ENCODE measurements at places on chromosomes 6 and 20.

GRCh38 chr6:36065916-36066315, 38.3 kb downstream of the MAPK14 start:
- no peak for DNase-seq

- no peak for DNase-seq
Observed at GRCh38 chr6:163164175-163164900, 250.2 kb upstream of the QKI start.

GRCh38 chr6:135449246-135449645, 48.3 kb downstream of the AHI1 start:
- DNase-seq = no peak

DNA sequence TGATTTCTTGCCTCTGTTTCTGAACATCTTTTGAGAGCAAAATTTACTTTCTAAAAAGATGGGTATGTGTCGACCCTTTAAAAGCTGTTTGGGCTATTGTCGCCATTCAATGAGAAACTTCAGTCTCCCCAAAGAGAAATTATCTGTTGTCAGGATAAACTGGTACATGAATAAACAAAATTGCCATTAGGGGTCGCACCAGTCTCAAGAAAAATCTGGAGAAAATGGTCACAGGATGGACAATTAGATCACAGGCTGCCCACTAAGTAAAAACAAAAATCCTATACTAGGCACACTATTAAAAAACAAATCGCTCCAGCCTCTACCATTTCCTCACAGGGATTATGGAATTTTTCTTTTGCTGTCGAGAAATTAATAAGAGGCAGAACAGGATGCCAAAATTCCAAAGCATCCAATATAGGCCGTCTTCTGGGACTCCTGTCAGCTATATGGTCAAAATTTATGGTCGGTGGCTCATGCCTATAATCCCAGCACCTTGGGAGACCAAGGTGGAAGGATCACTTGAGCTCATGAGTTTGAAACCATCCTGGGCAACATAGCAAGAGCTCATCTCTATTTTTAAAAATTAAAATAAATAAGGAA, 5.5 kb upstream of the HLA-E start:
- DNase-seq = peak; percentile 66

GRCh38 chr6:125511809-125512396, 210.1 kb upstream of the HDDC2 start:
- DNase-seq = peak; percentile 64

- DNase-seq = no peak
Observed at GRCh38 chr6:113907102-113907815, 50.1 kb downstream of the MARCKS start.

GRCh38 chr6:18498408-18498807, 111.3 kb downstream of the RNF144B start:
- DNase-seq = no peak

GRCh38 chr6:2838251-2838650, 3.4 kb downstream of the SERPINB1 start:
- no peak for DNase-seq

- DNase-seq = no peak
Observed at GRCh38 chr6:146359131-146359530, 184.5 kb upstream of the RAB32 start.

GRCh38 chr6:143003676-143004075, 57.0 kb upstream of the AIG1 start:
- DNase-seq = no peak

DNA sequence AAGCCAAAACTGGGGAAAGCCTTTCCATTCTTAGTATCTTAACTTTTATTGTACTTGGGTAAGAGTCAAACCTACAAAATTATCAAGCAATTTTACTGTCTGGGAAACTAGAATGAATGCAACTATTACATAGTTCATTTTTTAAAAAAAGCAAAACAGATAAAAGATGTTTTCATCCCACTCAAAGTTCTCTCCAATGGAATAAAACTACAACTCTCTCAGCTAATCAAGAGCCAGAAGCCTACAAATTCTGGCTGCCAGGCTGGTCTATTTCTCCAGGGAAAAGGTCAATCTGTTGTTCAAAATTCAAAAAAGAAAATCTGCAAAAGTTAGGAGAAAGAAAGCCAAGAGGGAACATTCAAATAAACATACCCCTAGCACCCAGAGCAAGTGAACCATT, 56.2 kb downstream of the COL12A1 start:
- no peak for DNase-seq

GRCh38 chr6:35583893-35584688, 71.4 kb upstream of the TULP1 start:
- peak; percentile 66 for DNase-seq

DNA sequence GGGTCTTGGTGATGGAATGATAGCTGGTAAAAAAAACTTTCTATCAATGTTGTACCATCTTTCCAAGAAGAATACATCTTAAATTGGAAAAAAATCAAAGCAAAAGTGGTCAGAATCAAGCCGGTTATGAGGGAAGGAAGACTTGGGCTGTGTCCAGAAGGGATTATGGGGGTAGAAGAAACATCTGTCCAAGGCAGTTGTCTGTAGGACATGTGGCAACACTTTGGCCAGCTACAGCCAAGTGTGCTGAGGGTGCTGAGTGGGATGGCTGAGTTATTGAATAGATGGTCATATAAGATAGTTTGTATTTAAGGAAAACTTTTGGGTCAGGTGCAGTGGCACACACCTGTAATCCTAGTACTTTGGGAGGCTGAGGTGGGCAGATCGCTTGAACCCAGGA, 38.4 kb downstream of the INSM1 start:
- DNase-seq = no peak

DNA sequence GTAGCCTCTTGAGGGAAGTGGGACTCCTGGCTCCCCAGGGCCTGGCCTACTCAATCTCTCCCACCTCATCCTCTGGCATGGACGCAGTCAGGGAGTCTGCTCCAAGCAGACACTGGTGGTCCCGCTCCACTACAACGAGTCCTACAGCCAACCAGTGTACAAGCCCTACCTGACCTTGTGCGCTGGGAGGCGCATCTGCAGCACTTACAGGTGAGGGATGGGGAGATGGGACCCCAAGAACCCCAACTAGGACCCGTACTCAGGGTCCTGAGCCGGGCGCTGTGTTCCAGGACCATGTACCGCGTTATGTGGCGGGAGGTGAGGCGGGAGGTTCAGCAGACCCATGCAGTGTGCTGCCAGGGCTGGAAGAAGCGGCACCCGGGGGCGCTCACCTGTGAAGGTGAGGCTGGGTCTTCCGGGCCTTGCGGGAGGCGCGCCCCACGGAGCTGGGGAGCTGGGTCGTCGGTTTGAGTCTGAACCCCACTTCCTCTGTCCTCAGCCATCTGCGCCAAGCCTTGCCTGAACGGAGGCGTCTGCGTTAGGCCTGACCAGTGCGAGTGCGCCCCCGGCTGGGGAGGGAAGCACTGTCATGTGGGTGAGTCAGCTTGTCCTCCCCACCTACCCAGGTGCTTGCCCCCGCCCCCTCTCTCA, 2.1 kb downstream of the EGFL8 start:
- DNase-seq = no peak

- no peak for DNase-seq
Observed at GRCh38 chr6:91852252-91852651, 1265.4 kb upstream of the MAP3K7 start.

GRCh38 chr6:22043284-22043962, 253.4 kb downstream of the PRL start:
- no peak for DNase-seq

GRCh38 chr6:135884136-135884535, 32.6 kb downstream of the PDE7B start:
- DNase-seq = no peak

DNA sequence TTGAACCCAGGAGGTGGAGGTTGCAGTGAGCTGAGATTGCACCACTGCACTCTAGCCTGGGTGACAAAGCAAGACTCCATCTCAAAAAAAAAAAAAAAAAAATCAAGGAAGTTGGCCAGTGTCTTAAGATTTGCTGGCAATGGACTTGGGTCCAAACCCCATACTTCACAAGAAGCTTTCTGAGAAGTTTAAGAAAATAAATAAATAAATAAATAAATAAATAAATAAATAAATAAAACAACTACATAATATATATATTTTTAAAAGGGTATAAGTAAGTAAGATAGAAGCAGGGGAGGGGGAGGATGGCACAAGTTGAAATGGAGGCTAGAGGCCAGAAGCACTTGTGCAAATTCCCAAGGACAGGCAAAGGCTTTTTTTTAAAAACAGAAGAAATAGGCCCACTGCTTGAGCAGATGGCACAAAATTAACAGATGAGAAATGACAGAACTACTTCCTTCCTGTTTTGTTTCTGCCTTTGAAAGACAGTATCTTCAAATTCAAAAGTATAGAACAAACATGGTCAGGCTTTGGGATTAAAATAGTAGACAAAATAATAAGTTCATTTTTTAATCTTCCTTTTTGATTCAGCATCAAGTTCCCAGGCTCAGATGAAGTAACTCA, 287.7 kb downstream of the ALDH8A1 start:
- DNase-seq = no peak

DNA sequence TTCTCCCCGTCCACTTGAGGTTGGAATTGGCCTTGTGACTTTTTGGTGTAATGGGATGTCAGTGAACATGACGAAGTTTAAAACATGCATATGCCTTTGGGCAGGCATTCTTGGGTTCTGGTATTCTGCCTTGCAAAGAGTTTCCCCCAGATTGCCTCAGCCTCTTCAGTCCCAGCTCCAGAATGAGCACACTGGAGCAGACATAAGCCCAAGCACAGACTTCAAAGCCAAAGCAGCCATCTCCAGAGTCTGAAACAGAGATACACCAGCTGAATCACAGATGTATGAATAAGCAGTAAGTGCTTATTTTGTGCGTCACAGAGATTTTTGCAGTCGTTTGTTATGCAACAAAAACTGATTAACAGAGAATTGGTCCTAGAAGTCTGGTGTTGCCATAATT, 546.0 kb downstream of the FRK start:
- peak; percentile 84 for DNase-seq

GRCh38 chr6:107636486-107636885, 146.6 kb downstream of the SOBP start:
- DNase-seq = no peak

- DNase-seq = no peak
Observed at GRCh38 chr6:89956182-89956581, 61.9 kb downstream of the GJA10 start.

Measured in fibroblast of skin of back (primary cell).